Amniotic epithelial cell (primary cell): ENCODE measurements at places on chromosomes 12 and 14.

- no peak for DNase-seq
These were observed 579 bp upstream of the HOXC8 start for GRCh38 chr12:54008260-54008552.

DNA sequence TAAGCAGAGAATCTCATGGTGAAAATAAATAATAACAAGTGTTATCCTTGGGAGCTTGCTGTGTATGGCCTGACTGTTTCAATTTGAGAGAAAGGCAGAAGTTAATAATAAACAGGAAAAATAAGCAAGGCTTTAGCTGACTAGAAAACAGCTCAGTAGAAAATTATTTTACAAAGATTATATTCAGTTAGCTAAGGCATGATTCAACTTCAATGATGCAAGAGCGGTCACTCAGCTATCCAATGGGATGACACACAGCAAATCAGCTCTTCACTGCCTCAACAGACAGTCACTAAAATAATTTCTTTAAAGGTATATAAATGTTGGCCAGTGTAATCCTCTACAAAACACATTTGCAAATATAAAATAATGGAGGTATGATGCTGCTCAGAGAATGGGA, 18.6 kb downstream of the GSTZ1 start:
- peak; percentile 85 for DNase-seq

DNA sequence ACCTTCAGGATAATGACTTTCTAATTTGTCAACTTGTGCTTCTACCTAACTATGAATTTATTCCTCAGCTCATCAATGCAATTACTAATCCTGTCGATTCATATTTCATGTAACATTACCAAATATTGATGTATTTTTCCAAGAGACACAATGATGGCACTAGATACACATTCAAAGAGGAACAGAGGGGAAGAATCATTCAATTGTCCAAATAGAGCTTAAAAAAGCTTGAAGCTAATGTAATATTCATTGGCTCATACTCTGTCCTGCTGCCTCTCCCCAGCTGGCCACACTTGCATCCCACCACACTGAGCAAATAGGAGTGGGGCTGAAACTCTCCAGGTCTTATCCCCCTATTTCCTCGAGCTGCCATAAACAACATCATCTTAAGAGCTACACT, 9.3 kb downstream of the TESPA1 start:
- DNase-seq, result no peak

GRCh38 chr12:122030424-122031035, 8.8 kb downstream of the BCL7A start:
- no peak for DNase-seq

- DNase-seq, result no peak
These were observed 88.1 kb upstream of the CCDC175 start for GRCh38 chr14:59664741-59665140.

DNA sequence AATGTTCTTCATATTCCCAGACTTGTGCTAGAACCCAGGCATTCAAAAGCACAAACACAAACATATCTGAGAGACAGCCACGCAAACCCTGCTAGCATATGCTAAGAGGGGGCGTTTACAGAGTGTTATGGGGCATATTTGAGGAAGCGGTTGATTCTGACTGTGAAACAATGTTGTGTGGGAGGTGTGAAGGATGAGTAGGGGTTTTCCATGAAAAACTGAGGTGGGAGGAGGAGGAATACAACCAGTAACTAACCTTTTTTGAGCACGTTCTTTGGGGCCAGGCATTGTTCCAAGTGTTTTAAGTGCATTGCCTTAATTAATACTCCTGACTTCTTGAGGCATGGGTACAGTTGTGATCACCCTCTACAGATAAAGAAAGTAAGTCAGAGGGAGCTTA, 499.5 kb downstream of the AACS start:
- no peak for DNase-seq

DNA sequence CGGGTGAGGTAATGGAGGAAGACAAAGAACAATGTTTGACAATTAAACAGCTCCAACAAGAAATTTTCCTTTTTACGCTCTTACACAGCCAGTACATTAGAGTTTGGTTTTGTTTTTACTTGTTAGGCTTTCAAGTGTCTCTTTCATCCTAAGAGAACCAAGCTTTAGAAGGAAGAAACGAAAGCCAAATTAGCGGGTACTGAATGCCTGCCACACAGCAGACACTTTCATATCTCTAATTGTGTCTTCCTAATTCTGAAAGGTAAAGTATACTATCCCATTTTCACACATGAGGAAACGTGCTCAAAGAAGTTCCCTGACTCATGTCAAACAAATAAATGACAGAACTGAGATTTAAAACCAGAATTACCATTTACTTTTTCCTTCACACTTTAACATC, 65.0 kb downstream of the CDK17 start:
- DNase-seq, result no peak

DNA sequence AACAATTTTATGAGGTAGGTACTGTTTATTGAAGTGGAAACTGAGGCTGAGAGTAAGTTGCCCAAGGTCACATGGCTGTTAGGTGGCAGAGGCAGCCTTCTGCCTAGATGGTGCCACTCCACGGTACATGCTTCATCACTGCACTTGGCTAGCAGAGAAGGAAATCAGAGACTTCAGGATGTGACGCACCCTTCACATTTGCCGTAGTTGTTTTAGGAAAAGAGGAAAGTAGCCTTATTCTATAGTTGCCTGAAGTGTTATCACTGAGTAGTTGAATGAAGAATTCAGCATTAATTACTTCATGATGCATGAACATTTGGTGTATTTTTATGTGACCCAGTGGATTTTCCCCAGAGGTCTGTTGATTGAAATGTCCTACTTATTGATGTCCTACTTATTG, 55.7 kb downstream of the ERC1 start:
- no peak for DNase-seq

DNA sequence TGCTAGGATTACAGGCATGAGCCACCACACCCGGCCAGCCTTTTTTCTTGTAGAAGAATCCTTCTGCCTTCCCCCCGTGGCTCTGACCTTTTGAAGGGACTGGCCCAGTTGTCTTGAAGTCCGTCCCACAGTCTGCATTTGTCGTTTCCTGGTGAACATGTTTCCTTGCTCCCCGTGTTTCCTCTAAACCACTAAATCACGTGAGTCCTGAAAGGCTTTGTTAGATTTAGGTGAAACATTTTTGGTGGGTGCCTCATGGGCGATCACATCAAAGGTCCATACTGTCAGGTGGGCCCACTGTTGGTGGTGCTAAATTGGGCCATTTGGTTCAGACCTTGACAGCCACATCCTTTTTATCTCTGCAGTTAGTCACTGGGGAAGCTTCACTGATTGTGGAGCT, 26.3 kb downstream of the MLXIP start:
- DNase-seq, result no peak

- no peak for DNase-seq
These were observed 70.7 kb downstream of the PTPRO start for GRCh38 chr12:15393037-15393436.

- no peak for DNase-seq
These were observed 77.2 kb downstream of the C2CD5 start for GRCh38 chr12:22467190-22467589.

- peak; percentile 68 for DNase-seq
These were observed 36.4 kb downstream of the SAMD4A start for GRCh38 chr14:54603362-54603761.
